ENCODE measurements at places on chromosomes 3 and 15. TPM values are rescaled to one million over a fixed set of nuclear protein-coding genes. Genes with fewer than 3 reads are reported as not detected.

The ARPP19 gene
- 47.1 TPM for polyA plus RNA-seq

The KLHL6 gene
- polyA plus RNA-seq, result not detected

GRCh38 chr15:51092480-51093040 lies 2.1 kb downstream of the TNFAIP8L3 start:
- no peak for DNase-seq

DNA sequence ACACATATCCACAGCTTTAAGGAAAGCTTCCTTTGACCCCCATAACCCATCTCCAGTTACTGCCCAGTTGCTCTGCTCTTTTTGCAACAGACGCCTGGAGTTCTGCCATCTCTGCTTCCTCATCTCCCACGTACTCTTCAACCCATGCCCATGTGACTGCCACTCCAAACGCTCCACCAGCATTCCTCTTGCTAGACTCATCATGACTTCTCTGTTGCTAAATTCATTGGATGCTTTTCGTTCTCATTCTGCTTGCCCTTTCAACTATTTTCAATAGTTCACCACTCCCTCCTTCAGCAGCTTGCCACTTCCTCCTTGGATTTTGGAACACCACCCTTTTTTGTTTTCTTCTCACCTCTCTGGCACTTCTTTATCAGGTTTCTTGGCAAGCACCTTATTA lies 2.7 kb upstream of the KNSTRN start:
- DNase-seq, result no peak

The MKRN3 gene
- polyA plus RNA-seq, result 4.7 TPM

DNA sequence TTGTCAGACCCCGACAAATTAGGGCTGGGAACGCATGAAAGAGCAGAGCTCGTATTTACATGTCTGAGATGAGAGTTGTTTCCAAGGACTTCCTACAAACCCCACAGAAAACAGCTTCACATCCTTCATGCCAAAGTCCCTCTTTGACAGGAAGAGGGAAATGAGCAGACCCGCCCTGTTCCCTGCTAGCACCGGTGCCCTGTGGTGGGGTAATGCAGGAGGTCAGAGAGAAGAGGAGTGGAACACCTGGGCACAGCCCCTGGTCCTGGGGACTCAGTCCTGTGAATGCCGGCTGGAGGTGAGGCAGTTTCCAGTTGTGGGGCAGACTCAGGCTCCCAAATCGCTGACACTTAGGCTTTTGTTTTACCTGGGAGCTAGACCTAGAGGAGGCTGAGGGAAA lies 4.0 kb downstream of the PLA2G4D start:
- no peak for DNase-seq

DNA sequence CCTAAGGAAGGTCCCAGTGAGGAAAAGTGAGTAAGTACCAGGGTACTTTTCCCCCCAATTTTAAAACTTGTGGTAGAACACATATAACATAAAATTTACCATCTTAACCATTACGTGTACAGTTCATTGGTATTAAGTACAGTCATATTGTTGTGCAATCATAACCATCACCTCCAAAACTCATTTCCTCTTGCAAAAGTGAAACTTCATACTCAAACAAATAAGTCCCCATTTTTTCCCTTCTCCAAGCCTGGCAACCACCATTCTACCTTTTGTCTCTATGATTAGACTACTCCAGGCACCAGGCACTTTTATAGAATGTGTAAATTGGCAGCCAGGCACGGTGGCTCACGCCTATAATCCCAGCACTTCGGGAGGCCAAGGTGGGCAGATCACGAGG lies 12.2 kb downstream of the PRC1 start:
- no peak for DNase-seq

DNA sequence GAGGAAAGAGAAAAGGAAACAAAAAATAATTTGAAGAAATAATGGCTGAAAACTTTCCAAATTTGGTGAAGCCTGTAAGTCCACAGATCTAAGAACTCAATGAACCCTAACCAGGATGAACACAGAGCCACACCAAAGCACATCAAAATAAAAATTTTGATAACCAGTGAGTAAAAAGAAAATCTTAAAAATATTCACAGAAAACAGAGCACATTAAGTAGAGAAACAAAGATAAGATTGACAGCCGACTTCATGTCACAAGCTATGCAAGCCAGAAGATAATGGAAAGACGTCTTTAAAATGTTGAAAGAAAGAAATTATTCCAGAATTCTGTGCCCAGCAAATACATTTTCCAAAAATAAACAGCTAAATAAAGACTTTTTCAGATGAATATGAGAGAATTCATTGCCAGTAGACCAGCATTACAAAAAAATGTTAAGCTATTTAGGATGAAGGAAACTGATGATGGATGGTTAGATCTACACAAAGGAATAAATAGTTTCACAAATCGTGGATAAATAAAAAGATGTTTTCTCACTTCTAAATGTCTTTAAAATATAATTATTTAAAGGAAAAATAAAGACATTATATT lies 140.2 kb upstream of the SKOR1 start:
- DNase-seq, result peak; percentile 4

- DNase-seq, result no peak
Observed at GRCh38 chr3:14016900-14017475, 107.7 kb downstream of the CHCHD4 start.

DNA sequence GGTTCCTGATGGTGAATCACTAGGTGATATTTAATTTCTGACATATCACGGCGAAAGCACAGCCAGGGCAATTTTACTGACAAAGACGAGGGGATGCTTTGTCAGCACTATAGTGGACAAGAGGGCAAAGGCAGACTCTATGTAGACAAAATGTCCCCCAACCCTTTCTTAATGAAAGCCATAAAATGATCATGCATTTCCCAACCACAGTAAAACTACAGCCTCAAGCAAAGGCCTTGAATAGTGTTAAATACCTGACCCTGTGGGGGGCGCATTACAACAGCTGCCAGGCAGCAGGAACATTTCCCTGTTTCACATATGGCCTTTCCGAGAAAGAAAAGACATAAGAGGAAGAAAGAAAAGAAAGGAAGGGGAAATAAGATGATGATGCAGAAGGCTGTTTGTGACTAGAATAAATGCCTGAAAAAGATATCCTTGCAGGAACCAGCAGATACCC lies 49.5 kb downstream of the GLDN start:
- no peak for DNase-seq

The PLCB2 gene
- polyA plus RNA-seq, result 0.15 TPM

GRCh38 chr15:56243163-56244037 lies at the start of gene RFX7:
Gene RFX7, minus strand, starts transcription at chr15:56243879. Its CDS starts 594 bp downstream, at chr15:56243285.
- peak; percentile 93 for DNase-seq

DNA sequence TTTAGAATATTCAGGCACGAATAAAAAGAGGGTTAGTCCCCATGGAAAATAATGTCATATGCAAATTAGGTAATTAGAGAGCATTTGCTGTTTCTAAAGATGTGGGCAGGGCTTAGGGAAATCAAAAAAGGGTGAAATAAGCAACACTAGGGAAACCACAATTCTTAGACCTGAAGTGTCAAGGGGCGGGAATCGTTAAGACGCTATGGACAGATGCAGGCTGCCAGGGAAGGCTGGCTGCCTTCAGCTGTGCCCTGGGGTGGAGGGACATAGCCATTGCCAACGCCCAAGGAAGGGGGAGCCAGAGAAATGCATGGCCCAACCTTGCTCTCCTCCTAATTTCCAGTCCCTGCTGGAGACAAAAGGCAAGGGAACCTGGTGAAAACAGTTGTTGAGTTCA lies 141.7 kb upstream of the PROK2 start:
- no peak for DNase-seq

GRCh38 chr3:127139601-127140500 lies 53.1 kb upstream of the PRR23E start:
- DNase-seq, result peak; percentile 43

The SHC4 gene
- polyA plus RNA-seq, result 1.9 TPM

DNA sequence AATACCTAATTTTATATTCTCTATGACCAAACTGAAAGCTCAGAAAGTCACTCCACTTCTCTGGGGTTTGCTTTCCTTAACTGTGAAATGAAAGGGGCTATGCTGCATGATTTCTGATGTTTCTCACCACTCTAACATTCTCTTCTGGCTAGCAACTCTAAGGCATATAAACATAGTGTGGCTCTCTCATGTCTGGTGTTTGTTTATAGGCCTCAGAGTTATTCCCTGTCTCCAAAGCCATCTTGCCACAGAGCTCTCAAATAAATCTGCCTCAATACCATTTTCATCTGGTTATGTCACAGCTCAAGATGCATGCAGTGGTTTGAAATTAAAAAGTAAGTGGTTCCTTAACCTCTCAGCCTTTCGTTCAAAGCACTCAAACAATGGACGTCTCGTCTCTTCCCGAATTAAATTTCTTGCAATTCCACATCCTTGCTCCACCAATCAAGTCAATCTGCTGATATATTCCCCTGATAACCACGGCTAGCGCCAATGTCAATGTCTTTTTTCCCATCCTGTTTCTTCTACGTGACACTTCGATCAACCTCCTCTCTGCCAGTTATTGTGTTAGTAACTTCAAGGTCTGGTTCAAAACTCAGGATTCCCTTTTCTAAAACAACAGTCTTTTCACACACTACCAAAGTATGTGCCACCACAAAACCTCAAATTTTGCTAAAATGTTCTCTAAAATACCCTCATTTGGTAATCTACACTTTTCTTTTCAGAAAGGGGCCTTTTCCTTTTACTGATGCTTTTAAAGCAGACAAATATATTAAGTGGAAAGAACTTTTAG lies 16.0 kb downstream of the TOMM70 start:
- DNase-seq, result no peak

- DNase-seq, result no peak
Observed at GRCh38 chr15:54687628-54688027, 509.1 kb downstream of the RSL24D1 start.

The TM4SF1 gene
- polyA plus RNA-seq, result 257 TPM

The PLA2G4E gene
- polyA plus RNA-seq, result not detected

- DNase-seq, result no peak
Observed at GRCh38 chr15:70057931-70058641, 39.6 kb downstream of the TLE3 start.

DNA sequence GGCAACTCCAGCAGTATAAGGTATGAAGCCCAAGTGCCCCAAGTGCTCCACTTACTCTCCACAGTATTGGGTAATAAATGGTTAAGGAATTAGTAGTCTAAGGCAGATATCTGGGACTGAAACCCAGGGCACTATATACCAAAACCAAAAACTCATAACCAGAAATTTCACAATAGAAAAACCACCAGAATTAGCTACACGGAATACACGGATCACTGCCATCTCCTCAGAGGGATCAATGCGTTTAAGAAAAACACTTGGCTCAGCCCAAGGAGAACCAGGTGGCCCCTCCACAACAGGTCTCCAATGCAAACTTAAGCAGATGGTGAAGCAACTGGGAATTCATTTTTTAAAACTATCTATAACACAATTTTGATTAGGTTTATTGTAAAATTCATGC lies 83.6 kb downstream of the FAIM start:
- no peak for DNase-seq

DNA sequence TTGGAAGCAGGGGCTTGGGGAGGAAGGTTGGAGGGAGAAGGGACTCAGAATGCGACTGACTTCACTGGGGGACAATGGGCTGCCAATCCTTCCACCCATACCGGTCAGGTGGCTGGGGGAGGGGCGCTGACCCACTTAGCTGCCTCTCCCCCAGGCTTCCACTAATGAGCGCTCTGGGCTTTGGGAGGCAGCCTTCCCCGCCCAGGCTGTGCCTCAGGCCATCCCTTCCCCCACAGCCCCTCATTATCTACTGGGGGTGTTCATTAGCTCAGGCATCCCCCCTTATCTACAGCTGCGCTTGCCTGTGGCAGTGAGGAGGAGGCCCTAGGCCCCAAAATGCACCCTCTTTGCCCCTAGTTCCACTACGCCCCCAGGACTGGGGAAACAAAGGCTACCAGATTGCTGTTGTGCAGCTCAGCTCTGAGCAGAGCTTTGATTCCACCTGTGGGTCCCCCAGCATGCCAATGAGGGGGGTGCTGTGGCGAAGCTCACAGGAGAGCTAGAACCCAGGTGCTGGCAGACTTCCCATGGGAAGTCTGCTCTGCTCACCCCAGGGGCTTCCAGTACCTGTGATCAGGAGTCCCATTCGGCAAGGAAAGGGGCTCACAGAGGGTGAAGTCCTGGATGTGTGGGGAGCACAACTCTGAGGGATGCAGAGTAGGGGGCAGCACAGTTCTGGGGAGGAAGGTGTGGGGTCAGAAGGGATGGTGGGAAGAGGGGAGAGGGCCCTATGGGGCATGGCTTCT lies 29.4 kb upstream of the SEMA3F start:
- peak; percentile 48 for DNase-seq

DNA sequence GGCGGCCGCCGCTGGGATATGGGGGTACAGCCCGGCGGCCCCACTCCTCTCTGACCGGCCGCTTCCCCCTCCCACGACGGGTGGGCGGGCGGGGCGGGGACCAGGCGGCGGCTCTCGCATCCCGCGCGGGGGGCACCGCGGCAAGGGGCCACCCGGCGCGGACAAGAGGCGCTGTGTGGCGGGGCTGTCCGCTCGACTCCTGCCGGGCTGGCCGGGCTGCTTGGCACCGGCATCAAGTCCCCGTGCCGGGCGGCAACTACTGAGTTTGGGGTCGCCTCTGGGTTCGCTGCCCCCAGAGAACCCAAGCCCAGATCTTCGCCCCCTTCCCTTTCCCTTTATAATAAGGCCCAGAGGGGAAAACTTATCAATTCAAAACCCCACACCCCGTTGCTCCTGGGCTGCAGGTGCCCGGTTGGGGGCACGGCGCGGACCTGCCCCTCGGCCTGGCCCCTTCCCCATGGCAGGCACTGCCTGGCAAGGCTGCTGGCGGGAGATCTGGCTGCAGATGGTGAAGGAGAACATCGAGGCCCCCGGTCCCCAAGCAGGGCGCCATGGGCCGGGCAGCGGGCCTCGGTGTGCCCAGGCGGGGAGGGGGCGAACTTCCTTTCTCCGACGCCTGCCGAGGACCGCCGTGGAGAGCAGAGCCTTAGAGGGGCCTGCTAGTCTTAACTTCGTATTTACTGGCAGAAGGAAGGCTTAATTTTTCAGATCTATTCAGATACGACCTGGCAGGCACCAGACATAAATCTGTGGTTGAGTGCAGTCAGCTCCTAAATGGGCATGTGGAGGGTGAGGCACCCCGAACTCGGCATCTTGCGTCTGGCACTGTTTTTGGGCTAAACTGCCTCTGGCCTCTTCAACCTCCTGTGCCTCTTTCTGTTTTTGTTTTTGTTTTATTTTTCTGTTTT lies 911 bp downstream of the APBA2 start:
- DNase-seq, result peak; percentile 79

DNA sequence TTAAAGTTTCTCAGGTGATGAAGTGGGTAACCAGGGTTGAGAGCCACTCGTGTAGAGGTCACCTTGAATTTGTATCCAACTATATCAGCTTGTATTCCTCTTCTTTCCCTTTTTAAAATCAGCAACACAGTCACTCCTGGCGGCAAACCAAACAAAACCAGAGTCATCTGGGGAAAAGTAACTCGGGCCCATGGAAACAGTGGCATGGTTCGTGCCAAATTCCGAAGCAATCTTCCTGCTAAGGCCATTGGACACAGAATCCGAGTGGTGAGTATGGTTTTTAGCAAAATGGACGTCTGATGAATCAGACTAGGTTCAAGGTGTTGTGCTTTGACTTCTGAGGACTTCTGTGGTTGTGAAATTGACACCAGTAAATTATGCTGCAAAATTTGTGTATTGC lies 3.9 kb downstream of the RPL35A start:
- no peak for DNase-seq

- no peak for DNase-seq
Observed at GRCh38 chr3:48960841-48961413, 29.1 kb upstream of the P4HTM start.

- no peak for DNase-seq
Observed at GRCh38 chr15:42796955-42797782, 60.2 kb upstream of the CDAN1 start.

The UTS2B gene
- 0.23 TPM for polyA plus RNA-seq

- no peak for DNase-seq
Observed at GRCh38 chr15:100601617-100602063, 344 bp downstream of the LINS1 start.

GRCh38 chr15:64536244-64536836 lies 76.0 kb downstream of the ZNF609 start:
- DNase-seq, result no peak
